NCI-H1436 (cell line): ENCODE measurements at places on chromosomes 11 and 22.

GRCh38 chr22:41062146-41062545, 30.2 kb upstream of the EP300 start:
- no peak for DNase-seq

DNA sequence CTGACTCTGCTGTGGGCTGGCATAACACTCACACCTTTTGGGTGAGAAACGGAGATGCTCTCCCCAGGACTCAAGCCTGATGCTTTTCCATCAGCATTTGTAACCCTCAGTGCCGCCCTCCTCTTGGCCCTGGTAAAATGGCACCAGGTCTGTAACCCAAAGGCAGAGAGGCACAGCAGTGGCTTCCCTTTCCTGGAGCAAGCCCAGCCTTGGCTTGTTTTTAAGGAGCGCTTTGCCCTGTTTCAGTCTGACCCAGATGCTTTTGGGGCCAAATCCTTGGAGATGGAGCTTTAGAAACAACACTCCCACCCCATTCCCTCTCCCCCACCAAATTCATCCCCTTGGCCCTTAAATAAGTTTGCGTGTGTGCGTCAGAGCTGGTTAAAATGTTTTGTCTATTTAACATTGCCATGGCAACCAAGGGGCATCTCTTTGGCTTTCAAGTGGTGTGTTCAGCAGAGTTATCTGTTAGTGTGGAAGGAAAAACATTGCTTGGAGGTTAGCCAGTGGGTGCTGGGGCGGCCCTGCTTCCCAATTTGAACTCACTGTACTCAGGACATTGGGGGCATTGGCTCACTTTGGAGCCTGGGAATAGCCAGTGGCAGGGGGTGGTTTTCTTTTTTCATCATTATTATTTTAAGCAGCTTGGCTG, 134.1 kb downstream of the NAV2 start:
- DNase-seq = no peak

GRCh38 chr11:32039149-32039548, 51.7 kb upstream of the RCN1 start:
- no peak for DNase-seq

- DNase-seq = no peak
Observed at GRCh38 chr11:20790622-20791021, 121.2 kb downstream of the NELL1 start.

DNA sequence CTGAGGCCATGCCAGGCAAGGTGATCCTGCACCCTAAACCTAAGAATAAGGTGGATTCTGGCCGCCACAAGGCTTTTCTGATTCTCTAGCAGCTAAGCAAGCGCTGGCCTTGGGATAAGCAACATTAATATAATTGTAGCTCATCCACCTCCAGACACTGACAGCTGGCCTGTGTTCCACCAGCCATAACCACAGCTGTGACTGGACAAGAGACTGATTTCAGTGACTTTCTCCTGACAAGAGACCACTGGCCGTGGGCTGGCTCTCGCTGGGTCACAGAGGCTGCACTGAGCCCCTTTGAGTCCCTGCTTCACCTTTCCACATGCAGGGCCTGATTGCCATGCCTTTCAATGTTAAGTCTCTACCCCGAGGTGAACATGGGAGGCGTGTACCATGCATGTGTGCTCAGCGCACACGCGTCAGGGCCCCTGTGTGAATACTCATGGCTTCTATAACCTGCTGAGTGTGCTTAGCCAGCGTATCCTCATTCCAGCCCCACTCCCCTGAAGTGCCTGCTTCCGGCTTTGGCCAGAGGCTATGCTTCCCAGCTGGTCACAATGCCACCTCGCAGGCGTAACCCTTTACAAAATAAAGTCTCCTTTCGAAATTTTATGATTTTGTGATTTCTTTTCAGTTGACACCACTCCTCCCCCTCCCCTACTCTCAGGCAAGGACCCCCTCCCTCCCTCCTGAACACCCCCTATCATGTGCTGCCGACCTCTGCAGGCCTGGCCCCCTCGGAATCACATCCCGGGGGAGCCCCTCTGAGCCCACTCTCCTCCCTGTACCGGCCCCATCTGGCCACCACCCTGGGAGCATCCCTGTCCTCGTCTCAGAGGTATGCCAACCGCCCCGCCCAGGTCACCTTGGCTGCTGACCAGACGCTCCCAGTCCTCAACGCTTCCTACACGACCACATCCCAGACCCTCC, 128.1 kb downstream of the CTTN start:
- DNase-seq = no peak

GRCh38 chr22:32880893-32881596, 79.5 kb downstream of the TIMP3 start:
- DNase-seq = no peak

DNA sequence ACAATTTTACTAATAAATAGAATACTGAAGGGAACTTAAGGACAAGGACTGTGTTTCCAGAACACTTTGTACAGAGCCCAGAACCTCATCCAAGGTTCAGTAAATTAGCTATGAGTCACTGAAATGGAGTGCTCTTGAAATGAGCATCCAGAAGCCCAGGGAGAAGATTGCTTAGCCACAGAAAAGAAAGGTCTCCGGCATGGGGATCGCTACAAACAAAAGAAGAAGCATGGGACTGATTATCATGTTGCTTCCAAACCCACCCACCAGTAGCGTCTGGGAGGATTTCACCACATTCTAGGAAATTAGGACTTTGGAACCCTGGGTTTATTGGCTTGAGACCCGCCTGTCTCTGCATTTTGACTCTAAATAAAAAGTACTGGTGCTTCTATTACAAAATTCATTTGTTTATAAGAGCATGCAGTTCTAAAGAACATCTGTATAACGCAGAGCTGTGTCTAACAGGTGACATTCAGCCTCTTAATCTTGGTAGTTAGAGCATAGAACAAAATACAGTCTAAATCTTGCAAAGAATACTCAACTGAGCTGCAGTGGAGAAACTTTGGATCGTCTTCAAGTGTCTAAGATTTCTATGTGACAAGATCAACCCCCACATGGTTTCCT, 35.9 kb upstream of the SESN3 start:
- DNase-seq = peak; percentile 8

DNA sequence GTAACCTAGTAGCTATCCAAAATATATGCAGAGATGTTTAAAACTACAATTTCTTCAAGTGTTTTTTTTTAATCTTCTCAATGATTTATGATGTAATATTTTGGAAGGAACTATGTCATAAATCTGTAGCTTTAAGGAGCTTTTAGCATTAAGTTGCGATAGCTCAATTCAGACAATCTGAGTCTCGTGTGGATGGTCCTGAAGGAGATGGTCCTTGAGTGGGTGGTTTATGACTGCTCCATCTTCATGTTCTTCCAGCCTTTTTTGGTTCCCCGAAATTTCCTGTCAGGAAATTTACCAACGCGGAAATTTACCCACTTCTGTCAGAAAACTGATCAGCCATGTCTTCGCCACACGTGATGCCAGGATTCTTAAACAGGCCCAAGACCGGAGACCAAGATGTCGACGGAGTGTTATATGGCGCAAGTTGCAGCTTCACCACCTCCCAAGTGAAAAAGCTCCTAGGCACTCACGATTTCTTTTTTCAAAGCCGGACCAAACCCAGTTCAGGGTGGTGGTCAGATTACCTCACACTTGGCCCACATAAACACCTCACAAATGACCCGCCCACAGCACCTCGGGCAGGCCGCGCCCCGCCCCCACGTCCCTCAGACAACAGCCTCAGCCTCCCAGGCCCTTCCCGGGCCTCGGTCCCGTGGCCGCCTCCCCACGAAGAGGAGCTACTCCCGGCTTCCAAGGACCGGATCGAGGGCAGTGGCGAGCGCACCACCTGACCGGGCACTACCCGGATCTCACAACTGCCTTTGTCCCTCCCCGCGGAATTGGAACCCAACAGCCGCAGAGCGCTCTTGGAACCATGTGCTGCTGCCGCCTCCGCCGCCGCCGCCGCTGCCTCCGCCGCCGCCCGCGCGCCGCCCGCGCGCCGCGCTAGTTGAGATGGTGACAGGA, at the start of gene MORC2:
MORC2 (minus strand) TSS at position 760 of the 909 bp plus-strand sequence. CDS start 885 bp downstream, outside the sequence.
- peak; percentile 33 for DNase-seq

DNA sequence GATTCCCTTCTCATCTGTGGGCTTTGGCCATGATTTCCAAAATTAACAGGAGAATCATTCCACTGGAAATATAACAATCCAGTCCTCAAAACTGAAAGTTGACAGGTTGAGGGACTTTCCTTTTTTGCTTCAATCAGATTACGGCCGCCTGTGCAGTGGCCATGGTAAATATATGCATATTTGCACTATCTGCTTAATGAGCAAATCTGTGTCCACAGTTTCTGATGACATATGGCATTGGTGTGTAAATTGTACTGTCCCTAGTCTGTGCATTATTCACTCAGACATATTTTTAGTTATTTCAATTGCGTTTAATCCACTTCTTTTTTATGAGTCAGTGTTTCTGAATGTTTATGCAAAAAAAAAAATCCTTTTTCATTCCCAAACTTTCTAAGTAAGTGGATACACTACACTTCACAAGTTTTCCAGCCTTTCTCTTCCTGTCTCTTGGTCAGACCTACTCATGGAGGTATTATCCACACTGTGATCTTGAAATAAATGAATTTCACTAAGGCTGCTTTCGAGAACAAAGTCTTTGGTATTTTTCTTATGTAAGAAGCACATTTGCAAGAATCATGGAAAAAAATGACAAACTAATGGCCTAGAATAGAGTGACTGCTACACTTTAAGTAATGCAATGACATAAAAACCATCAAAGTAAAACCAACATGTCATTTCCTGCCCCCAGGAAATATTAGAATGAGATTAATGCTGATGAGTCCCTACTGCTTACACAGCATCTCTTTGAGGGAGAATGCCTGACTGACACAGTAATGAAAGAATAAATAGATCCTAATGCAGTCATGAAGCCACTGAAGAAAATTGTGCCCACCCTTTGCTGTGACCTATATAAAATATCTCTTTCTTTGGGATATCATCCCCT, 76.4 kb upstream of the MTNR1B start:
- DNase-seq = no peak

GRCh38 chr11:76634886-76635285, 35.7 kb downstream of the LRRC32 start:
- no peak for DNase-seq

GRCh38 chr11:128716661-128717210, 22.9 kb downstream of the FLI1 start:
- DNase-seq = no peak

DNA sequence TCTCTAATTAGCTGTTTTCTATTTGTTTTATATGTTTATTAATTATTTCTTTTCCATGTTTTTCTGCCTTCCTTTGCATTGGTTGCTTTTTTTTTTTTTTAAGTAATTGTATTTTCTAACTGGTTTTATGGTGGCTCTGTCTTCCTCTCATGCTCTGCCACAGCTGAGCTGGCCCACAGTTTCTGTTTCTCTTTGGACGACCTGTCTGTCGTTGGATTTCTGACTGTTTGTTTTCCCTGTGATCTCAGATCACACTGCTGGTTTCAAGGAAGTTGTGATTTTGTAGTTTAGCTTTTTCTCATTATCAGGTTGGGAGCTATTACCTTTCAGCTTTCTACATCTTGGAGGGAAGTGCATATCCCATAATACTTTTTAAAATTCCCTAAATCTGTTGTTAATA, 15.9 kb upstream of the OR6M1 start:
- DNase-seq = no peak

GRCh38 chr22:22884888-22885840, 2.5 kb upstream of the IGLL5 start:
- no peak for DNase-seq

DNA sequence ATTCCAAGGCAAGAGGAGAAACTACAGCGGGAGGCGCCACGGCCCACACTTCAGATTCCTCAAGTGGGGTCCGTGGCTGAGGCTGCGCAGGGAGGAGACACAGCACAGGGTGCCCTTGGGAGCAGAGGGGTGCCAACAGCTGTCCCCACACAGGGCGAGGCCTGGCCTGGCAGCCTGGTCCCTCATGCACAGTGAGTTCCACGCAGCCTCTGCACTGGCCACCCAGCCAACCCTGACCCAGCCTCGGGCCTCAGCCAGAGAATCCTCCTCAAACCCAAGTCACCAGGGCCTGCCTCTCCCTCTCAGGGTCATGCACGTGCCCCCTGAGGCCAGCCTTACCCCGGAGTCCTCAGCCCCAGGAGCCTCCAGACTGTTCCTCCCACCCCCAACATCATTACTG, 22.4 kb upstream of the MOB2 start:
- DNase-seq = no peak

GRCh38 chr11:67355023-67355793, 1.9 kb upstream of the POLD4 start:
- no peak for DNase-seq

- no peak for DNase-seq
Observed at GRCh38 chr11:73995247-73995646, 12.6 kb upstream of the UCP2 start.

DNA sequence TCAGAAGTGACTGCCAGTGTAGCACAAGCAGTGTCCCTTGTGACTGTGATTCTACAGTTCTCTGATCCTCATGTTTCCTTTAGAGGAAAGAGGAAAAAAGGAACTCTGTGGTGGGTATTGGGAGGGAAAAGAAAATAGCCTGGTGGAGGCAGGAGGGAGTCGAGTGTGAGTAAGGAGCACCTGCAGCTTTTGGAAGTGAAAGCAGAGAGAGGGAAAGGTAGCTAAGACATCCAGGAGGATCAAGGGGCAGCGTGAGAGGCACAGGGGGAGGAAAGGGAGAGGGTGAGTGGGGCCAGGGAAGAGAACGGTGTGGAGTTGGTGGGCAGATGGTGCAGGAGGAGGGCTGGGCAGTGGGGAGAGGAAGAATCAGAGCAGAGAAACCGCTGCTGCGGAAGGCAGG, 12.4 kb downstream of the TMA7B start:
- no peak for DNase-seq

DNA sequence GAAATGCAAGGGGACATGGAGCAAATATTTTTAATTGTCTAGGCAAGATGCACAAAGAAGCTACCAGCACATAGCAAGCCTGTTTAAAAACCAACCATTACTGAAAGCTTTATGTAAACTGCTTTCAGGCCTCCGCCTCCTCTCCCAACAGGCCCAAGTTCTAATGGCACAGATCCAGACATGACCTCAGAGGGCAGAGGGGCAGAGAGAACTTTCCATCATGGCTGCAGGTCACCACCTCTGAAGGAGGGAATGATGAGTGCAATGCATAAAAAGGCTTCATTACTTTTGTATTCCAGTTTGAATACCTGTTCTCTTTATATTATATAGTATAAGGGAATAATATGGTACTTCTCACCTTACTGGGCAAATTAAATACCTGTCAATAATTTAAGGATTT, 15.2 kb downstream of the DDX17 start:
- DNase-seq = no peak

DNA sequence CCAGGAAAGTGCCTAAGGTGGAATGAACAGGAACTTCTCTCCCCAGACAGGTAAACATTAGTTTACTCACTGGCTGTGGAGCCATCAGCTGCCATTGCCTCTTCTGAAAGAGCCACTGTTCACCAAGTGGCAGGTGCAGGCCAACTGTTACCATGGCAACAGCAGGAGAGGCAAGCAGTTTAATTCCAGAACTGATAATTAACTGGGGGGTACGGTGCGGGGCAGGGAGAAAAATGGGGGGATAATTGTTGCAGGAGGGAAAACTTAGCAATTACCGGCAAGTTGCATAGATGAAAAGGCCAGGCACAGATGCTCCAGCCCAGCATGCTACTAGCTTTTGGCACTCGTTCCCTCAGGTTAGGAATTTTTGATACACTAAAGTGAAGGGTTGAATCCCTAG, 85.1 kb downstream of the TRIM44 start:
- peak; percentile 71 for DNase-seq

- DNase-seq = peak; percentile 14
Observed at GRCh38 chr11:128297091-128297651, 290.2 kb downstream of the ETS1 start.
